ENCODE measurements at places on chromosomes 12 and 14.

DNA sequence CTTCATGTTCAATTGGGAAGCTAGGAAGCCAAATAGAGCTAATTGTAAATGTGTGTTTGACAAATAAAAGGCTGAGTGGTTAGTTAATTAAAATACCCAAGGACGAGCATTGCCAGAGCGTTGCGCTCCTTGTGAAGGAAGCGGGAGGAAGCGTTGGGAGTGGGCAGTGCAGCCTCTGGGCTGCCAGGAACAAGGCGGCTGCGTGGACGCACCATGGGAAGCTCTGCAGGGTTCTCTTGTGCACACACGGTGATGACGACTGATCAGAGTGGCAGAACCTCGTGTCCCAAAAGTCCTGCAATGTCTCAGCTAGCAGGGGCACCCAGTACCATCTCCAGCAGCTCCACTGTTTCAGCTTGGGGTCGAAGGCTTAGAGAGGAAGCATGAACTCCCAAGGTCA is 546.6 kb upstream of the TMEM132C start:
- no peak for DNase-seq

- DNase-seq, result peak; percentile 57
Observed at GRCh38 chr14:103488960-103489359, 33.7 kb downstream of the CKB start.

DNA sequence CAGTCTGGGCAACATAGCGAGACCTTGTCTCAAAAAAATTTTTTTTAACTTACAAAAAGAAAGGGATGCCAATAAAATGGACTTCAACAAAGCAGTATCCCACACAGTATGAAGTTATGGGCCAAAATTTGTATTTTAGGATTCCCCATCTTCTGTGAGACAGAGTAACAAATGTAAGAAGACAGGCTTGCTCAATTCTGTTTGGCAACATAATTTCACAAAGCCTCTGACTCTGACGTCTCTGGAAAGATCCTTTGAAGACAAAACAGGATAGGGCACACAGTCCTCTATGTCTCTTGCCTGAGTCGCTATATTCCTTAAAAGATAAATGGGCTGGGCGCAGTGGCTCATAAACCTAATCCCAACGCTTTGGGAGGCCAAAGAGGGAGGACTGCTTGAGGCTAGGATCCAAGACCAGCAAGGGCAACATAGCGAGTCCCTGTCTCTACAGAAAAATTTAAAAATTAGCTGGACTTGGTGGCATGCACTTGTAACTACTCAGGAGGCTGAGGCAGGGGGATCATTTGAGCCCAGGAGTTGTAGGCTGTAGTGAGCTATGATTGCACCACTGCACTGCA is 1.1 kb upstream of the HOMEZ start:
- DNase-seq, result no peak

GRCh38 chr12:3964439-3964838 is 91.2 kb upstream of the PARP11 start:
- DNase-seq, result no peak

- peak; percentile 94 for DNase-seq
Observed at GRCh38 chr12:104280717-104281458, 22.7 kb upstream of the EID3 start.

GRCh38 chr12:122867691-122868461 is 28.0 kb downstream of the VPS37B start:
- DNase-seq, result no peak

DNA sequence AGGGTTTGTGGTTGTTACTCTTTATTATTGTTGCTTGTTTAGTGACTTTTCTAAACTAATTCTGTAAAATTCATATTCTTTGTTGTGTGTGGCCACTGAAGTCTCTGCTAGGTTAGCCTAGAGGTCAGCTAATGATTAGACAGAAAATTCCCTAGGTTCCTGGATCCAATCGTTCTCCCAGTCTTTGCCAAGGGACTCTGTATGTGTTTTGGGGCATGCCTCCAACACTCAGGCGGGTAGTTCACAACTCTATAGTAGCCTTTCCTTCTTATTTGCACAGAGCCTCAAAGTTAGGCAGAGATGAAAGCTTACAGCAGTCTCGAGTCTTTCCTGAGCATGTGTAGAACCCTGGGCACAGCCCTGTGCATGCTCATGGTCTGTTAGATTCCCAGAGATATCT is 32.7 kb upstream of the RIN3 start:
- no peak for DNase-seq

GRCh38 chr14:75831952-75832351 is 149.8 kb downstream of the TGFB3 start:
- DNase-seq, result peak; percentile 54

DNA sequence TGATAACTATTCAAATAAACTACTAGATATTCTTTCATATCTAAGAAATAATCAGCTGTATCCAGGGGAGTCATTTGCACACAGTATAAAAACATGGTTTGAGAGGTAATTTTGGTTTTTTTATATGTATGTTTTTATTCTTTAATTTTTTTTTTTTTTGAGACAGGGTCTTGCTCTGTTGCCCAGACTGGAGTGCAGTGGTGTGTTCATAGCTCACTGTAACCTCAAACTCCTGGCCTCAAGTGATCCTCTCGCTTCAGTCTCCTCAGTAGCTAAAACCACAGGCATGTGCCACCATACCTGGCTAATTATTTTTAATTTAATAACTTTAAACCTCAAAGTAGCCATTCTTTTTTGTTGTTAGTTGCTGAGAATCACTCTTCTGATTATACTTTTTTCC is 1.8 kb downstream of the PRORP start:
- no peak for DNase-seq

DNA sequence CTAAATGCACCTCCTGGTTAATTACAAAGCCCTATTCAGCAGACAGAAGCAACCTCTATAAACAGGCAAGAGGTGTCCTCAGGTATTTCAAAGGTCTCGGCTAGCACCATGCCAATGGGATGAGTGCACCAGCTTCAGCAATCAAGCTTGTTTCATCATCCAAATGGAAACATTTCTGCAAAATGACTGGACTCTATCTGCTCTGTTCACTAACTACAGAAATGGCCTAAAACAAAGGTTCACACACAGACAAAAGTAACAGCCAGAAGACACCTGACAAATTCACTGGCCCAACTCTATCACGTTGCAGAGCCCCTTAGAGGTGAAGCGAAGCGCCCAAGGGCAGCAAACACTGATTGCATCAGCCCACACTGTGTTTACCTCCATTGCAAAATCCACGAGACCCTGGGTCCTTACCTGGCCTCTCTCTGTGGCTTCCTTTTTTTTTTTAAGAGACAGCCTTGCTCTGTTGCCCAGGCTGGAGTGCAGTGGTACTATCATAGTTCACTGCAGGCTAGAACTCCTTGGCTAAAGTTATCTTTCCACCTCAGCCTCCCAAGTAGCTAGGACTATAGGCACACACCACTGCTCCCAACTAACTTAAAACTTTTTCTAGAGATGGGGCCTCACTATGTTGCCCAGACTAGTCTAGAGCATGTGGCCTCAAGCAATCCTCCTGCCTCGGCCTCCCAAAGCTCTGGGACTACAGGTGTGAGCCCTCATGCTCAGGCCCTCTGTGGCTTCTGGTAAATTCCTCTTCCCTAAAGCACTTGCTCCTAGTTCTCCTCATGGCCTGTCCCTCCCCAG is 8.5 kb upstream of the SYNE3 start:
- no peak for DNase-seq

- DNase-seq, result no peak
Observed at GRCh38 chr12:88303335-88303734, 161.2 kb downstream of the TMTC3 start.

- DNase-seq, result no peak
Observed at GRCh38 chr14:77714926-77715325, 7.0 kb downstream of the SLIRP start.

GRCh38 chr12:68239309-68239982 is 13.8 kb upstream of the IL26 start:
- DNase-seq, result no peak

DNA sequence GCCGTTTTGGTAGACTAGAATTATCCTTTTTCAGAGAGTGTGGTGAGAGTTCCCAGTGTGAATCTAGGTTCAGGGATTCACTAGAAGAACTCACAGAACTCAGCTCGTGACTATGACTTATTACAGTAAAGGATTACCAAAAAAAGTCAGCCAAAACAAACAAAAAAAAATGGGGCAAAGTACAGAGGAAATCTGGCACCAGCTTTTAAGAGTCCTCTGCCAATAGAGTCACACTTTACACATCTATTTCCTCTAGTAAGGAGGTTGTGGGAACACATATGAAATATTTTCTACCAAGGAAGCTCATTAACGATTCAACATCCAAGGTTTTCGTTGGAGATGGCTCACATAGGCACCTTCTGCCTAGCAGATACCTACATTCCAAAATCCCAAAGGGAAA is 28.2 kb downstream of the TSPAN19 start:
- DNase-seq, result peak; percentile 14

GRCh38 chr12:52651726-52652261 is at the start of gene KRT2:
TSS of gene KRT2 (minus strand) at chr12:52652211. CDS start at chr12:52652142, 69 bp downstream.
- DNase-seq, result no peak

- no peak for DNase-seq
Observed at GRCh38 chr12:104471336-104471735, 14.6 kb downstream of the CHST11 start.

DNA sequence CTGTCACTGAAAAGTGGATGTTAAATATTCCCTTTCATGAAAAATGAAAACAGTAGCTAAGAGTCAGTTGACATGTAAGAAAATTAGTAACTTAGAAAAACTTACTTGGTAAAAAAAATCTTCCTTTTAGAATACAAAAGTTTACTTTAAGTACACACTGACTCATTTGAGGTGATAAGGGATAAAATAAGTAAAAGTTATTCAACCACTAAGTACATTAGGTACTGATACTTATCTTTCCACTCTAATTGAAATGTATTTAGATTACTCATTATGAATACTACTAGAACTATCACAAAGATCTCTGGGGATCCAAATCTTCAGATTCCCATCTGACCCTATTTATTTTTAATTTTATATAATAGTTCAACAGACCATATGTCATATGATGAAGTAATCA is 12.2 kb downstream of the SYCP3 start:
- no peak for DNase-seq

- no peak for DNase-seq
Observed at GRCh38 chr12:121751034-121751433, 38.5 kb downstream of the TMEM120B start.

- peak; percentile 70 for DNase-seq
Observed at GRCh38 chr14:67666750-67667449, 7.5 kb downstream of the VTI1B start.

Data from astrocyte of the spinal cord (primary cell).